Ovary (tissue), 10 donors: ENCODE measurements at places on chromosomes 3 and 15. TPM values are rescaled to one million over a fixed set of nuclear protein-coding genes. Genes with fewer than 3 reads are reported as not detected.

The CYP1A1 gene
- 0.96 TPM for polyA plus RNA-seq

The CCDC66 gene
- polyA plus RNA-seq: 14.5 TPM

The PLA2G4D gene
- not detected for polyA plus RNA-seq

The CYP1A2 gene
- polyA plus RNA-seq: not detected

The GABPB1 gene
- 7.0 TPM for polyA plus RNA-seq

The MCTP2 gene
- polyA plus RNA-seq: 0.86 TPM

DNA sequence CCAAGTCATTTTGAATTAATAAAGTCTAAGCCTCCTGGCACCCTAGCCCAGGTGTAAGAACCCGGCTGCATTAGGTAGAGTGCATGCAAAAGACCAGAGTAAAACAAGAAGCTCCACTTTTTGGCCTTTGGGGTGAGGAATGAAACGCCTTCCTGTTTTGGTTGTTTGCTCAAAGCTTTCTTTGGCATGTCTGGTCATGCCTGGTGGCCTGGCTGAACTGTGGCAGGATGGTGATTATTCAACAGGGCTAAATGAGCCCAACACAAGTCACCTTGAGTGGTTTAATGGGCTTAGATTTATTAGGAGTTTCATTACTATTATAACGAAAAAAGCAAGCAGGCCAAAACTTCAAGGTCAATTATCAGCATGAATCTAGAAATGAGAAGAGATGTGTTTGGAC, 40.9 kb upstream of the LDHAL6B start:
- peaks cover 1% of the 10 kb centered on the region for H3K4me1 ChIP-seq
- H3K27ac ChIP-seq: no peak overlapping the region
- H3K27me3 ChIP-seq: no peaks in the 10 kb centered on the region
- H3K4me3 ChIP-seq: no peak overlapping the region
- no peaks in the 10 kb centered on the region for H3K36me3 ChIP-seq

DNA sequence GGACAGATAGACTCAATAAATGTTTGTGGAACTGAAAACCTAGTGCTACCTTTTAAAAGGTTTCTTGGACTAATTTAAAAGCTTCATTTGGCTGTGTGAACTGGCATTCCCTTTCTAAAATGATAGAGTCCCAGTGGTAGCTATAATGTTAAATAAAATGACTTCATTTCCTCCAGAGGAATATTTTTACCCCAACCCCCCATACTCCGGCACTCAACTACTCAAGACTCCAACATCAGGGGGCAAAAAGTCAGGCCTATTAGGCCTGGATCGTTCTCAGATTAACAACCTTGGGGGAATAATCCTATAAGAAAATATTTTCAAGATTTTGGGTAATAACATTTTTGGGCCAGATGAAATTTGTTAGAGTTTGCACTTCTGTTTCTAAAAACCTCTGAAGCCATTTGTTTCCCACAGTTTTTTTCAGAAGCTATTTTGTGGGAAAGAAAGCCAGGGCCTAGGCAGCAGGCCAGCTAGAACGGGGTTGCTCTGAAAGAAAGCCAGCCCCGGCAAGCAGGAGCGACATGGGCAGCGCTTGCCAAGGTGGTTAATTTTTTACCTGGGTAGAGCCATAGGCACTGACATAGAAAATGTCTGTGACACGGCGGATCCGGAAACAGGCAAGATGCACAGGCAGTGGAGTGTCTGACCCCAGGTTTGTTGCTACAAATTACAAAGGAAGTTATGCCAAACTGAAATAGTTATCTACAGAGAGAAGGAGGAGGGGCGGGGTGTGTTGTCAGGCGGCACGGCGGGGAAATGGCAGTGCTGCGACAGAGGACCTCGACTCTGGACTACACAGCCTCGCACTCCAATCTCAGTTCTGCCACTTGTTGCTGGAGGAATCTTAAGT, 84.6 kb downstream of the MAGI1 start:
- no peak overlapping the region for H3K4me3 ChIP-seq
- H3K36me3 ChIP-seq: no peaks in the 10 kb centered on the region
- peak overlapping the region; percentile 38 for H3K27ac ChIP-seq
- peak; percentile 50 for DNase-seq
- H3K4me1 ChIP-seq: peaks cover 12% of the 10 kb centered on the region

DNA sequence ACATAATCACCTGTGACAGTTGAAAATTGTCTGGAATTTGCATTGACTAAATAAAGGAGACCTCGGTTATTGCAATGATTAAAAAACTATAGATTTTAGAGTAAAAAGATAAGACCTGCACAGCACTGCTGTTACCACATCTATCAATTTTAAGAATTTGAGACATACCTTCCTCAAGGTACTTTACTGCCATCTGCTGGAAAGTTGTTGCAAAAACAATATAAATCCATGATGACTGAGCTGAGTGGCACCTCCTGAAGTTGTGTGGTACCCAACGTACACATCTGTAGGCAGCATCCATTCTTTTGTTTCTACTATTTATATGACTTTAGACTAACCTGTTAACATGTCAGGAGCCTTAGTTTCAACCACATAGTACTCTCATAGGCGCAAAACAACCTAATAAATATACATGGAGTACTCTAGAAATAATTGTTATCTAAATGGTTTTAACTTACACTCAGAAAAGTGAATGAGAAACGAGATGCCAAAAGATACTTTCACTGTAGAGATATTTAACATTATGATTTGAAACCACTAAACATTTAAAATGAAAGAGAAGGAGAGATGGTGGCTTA, 106.7 kb downstream of the GHSR start:
- H3K4me3 ChIP-seq: no peak overlapping the region
- no peaks in the 10 kb centered on the region for H3K27me3 ChIP-seq
- DNase-seq: no peak
- no peaks in the 10 kb centered on the region for H3K36me3 ChIP-seq
- no peaks in the 10 kb centered on the region for H3K4me1 ChIP-seq

- no peaks in the 10 kb centered on the region for H3K27me3 ChIP-seq
- no peaks in the 10 kb centered on the region for H3K4me1 ChIP-seq
- no peak for DNase-seq
- H3K36me3 ChIP-seq: no peaks in the 10 kb centered on the region
- peak overlapping the region; percentile 34 for H3K4me3 ChIP-seq
Measured at GRCh38 chr15:69074001-69074842, 59.7 kb downstream of the NOX5 start.

DNA sequence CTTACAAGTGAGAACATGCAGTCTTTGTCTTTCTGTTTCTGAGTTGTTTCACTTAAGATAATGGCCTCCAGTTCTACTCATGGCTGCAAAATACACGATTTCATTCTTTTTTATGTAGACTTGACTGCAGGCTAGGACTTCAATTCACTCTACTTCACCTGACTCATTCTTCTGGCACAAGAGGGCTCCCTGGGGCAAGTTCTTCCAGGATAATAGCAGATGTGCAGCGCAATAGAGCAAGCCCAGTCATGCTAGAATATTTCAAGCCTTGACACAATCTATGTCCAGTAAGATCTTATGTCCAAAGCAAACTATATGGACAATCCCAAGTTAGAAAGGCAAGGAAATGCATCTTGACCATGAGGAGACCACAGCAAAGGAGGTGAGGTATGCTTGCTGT, 211.7 kb upstream of the GADL1 start:
- H3K4me1 ChIP-seq: no peaks in the 10 kb centered on the region
- no peak for DNase-seq
- no peaks in the 10 kb centered on the region for H3K27me3 ChIP-seq

GRCh38 chr15:39645138-39645975, 64.5 kb downstream of the THBS1 start:
- H3K36me3 ChIP-seq: no peaks in the 10 kb centered on the region
- no peaks in the 10 kb centered on the region for H3K27me3 ChIP-seq
- H3K27ac ChIP-seq: no peak overlapping the region
- no peaks in the 10 kb centered on the region for H3K4me1 ChIP-seq
- no peak for DNase-seq
- no peak overlapping the region for H3K4me3 ChIP-seq

DNA sequence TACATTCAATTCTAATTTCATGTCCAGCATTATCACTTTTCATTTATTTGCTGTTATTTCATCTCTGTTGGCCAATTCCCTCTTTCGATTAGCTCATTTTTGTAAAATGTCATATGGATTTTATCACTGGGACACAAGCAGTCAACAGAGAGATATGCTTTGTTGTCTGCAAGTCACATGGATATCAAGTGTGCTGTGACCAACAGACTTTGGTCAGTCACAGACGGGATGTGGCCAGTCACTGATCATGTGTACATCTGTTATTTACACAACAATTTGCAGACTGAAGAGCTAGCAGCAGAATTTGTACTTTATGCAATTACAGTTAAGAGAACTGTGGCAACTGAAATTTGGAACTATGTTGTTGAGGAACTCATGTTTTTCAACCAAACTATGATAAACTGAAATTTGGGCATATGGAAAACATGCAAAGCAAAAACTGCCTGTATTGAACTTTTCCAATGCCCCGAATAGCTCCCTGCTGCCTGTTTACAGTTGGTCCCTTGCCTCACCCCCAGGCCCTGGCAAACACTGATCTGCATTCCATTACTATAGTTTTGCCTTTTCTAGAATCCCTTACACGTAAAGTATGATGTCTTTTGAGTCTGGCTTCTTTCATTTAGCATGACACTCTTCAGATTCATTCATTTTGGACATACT, 104.4 kb downstream of the RPL22L1 start:
- H3K36me3 ChIP-seq: no peaks in the 10 kb centered on the region
- no peak overlapping the region for H3K4me3 ChIP-seq
- no peaks in the 10 kb centered on the region for H3K27me3 ChIP-seq
- H3K4me1 ChIP-seq: peaks cover 3% of the 10 kb centered on the region
- DNase-seq: no peak
- H3K27ac ChIP-seq: no peak overlapping the region

DNA sequence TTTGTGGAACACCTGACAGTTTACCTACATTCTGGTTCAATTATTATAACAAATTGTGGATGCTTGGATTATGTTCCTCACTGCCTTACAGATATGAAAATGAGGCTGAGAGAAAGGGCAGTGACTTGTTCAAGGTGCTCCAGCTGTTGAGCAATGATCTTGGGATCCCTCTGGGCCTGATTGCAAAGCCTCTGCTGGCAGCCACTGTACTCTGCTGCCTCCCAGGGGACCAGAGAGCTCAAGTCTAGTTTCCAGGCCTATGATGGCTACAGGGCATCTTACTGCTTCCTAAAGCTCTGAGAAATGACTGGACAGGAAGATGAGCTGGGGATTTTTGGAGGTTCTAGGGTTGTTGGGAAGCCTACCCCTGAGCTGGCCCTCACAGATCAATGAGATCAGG, 2.3 kb upstream of the SHC4 start:
- H3K36me3 ChIP-seq: no peaks in the 10 kb centered on the region
- no peak overlapping the region for H3K4me3 ChIP-seq
- H3K4me1 ChIP-seq: peaks cover 2% of the 10 kb centered on the region
- H3K27me3 ChIP-seq: no peaks in the 10 kb centered on the region

- no peak for DNase-seq
- H3K4me1 ChIP-seq: no peaks in the 10 kb centered on the region
- no peaks in the 10 kb centered on the region for H3K36me3 ChIP-seq
- no peaks in the 10 kb centered on the region for H3K27me3 ChIP-seq
- no peak overlapping the region for H3K4me3 ChIP-seq
Measured at GRCh38 chr3:138065949-138066348, 49.5 kb downstream of the DZIP1L start.

DNA sequence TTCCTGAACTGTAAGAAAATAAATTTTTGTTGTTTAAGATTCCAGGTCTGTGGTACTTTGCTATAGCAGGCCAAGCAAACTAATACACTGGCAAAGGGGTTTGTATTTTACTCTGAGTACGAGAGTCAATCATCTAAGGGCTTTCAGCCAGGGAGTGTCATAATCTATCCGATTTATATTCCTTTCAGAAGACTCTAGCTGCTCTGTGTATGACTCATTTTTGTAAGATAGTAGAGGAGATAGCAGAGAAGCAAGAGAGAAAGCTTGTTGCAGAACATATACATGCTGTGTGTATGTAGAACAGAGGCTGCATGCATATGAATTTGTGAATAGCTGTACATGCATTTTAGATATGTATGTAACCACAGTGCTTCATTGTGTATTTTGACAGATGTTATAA, 577.9 kb upstream of the EPHA6 start:
- no peak overlapping the region for H3K4me3 ChIP-seq
- H3K27ac ChIP-seq: no peak overlapping the region
- H3K36me3 ChIP-seq: no peaks in the 10 kb centered on the region
- DNase-seq: no peak
- no peaks in the 10 kb centered on the region for H3K4me1 ChIP-seq
- no peaks in the 10 kb centered on the region for H3K27me3 ChIP-seq

DNA sequence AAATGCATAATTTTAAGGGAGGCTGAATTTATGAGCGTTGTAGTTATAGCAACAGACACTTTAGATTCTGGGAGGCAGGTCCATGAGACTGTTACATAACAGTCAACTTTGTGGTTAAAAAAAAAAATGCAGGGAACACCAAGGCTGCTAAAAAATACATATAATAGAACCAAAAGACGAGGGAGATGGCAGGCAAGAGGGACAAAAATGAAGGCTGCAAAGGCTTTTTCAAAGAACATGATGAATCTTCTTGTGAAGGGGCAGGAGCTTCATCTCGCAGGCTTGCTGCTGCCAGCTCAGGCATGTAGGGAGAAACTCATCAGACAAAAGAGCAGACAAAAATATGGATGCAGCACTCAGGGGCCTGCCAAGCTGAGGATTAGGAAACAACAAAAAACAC, 243.9 kb downstream of the SHQ1 start:
- no peak overlapping the region for H3K4me3 ChIP-seq
- H3K4me1 ChIP-seq: no peaks in the 10 kb centered on the region
- H3K36me3 ChIP-seq: no peaks in the 10 kb centered on the region

DNA sequence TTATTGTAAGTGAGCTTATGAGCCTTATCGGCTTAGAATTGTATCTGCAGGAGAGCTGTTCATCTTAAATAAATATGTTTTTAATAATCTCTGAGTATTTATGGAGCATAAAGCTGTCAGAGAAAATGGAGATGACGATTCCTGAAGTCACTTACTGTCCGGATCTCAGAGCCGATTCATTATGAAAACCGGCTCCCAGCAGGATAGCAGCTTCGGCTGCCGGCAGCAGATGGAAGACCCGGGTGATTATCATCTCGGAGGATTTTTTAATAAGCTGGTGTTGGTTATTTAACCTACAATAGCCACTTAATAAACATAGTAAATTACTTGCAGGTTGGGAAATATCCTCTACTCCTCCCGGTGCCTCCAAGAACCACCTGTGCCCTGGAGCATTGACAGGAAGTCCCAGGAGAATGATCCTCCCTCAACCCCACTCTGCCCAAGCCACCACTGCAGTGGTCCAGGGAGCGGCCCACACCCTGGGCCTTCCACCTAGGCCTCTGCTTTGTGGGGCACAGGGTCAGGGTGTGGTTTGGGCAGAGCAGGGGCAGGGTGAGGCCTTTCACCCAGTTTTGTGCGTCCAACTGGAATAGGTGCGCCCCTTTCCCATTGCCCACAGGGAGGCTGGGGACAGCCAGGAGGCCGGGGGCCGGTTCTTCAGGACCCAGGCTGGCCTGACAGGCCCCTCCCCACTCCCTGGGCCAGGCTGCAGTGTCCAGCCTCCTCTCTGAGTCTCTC, 42.2 kb upstream of the PRR23E start:
- H3K36me3 ChIP-seq: no peaks in the 10 kb centered on the region
- H3K27ac ChIP-seq: no peak overlapping the region
- H3K27me3 ChIP-seq: no peaks in the 10 kb centered on the region
- no peak overlapping the region for H3K4me3 ChIP-seq
- H3K4me1 ChIP-seq: no peaks in the 10 kb centered on the region
